ENCODE measurements at places on chromosomes 3 and 15. TPM values are rescaled to one million over a fixed set of nuclear protein-coding genes. Genes with fewer than 3 reads are reported as not detected.

The ALG1L2 gene
- total RNA-seq, result 0.29 TPM

The GOLGA8J gene
- 0.29 TPM for total RNA-seq

The TGM5 gene
- not detected for total RNA-seq

The ANKRD34C gene
- not detected for total RNA-seq

The SLC2A2 gene
- not detected for total RNA-seq

- DNase-seq, result no peak
These were observed 201.4 kb upstream of the EOMES start for GRCh38 chr3:27923349-27924068.

DNA sequence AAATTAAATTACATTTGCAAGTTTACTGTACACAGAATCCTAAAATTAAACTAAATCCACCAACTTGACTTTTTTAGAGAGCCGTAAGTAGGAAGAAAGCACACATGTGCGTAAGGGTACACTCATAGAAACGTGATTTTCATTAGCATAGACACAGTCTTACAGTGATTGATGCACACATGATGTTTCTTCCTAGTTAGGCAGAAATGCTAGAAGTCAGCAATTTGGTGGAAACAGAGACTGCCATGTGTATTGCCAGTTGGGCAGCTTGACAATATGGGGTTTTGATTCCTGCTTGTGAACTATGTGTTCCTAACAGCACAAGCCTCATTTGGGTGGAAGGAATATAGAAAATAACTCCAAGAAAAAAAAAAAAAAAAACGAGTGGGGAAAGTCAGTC lies 878.5 kb downstream of the ROBO1 start:
- no peak for DNase-seq

GRCh38 chr15:40929660-40930429 lies 705 bp downstream of the DLL4 start:
- peak; percentile 91 for DNase-seq

DNA sequence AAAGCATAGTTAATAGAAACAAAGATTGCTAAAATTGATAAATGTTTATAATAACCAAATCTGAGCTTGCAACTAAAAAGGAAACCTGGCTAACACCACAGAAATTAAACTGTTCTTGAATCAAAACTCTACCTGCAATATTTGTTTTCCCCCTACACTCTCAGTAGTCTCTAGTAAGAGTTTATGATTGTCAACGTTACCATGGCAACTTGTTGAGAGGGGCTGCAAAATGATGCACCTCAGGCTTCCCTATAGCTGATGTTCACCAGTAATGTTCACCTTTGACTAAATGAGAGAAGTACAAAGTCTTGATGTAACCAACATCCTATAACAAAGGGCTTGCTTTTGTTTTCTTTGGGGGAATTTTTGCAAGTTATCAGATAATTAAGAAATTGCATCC lies 101.1 kb upstream of the FHIT start:
- DNase-seq, result no peak

- no peak for DNase-seq
These were observed 455 bp upstream of the TRPM1 start for GRCh38 chr15:31102039-31102321.

- no peak for DNase-seq
These were observed 591 bp upstream of the SLC25A20 start for GRCh38 chr3:48899273-48899672.

GRCh38 chr15:67009576-67010569 lies 55.5 kb upstream of the SMAD3 start:
- no peak for DNase-seq

DNA sequence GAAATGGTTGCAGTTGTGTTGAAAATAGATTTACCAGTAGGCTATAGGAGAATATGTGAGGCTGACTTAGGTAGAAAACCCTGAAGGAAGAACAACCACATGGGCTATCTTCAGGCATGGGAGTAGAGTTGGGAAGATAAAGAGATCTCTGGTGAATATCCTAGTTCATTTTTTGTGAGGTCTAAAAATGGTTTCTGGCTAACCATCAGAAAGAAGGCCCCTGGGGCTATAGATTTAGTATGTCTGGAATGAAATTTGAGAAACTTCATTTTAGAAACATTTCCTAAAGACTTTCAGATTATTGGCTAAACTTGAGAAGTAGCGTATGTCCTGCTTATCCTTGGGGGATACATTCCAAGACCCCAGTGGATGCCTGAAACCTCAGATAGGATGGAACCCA lies 148.2 kb downstream of the NAALADL2 start:
- DNase-seq, result no peak

DNA sequence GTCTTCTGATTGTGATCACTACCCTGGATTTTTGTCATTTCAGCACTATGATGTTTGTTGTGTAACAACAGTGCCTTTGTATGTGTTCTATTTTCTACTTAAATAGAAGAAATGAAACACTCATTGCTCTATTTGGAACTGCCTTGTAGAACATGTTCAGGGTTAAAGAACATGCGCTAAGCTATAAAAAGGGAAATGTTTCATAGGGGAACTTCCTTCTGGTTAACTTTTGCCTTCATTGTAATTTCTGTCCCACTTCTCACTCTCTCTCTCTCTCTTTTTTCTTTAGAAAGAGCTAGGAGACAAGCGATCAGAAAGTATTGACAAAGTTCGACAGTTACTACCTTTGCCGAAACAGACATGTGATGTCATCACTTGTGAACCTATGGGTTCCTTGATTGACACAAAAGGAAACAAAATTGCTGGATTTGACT lies at the start of gene P2RY12:
Gene P2RY12, minus strand, starts transcription at position 13 of the 434 bp plus-strand sequence. CDS start 45,908 bp downstream, outside the sequence.
- no peak for DNase-seq

DNA sequence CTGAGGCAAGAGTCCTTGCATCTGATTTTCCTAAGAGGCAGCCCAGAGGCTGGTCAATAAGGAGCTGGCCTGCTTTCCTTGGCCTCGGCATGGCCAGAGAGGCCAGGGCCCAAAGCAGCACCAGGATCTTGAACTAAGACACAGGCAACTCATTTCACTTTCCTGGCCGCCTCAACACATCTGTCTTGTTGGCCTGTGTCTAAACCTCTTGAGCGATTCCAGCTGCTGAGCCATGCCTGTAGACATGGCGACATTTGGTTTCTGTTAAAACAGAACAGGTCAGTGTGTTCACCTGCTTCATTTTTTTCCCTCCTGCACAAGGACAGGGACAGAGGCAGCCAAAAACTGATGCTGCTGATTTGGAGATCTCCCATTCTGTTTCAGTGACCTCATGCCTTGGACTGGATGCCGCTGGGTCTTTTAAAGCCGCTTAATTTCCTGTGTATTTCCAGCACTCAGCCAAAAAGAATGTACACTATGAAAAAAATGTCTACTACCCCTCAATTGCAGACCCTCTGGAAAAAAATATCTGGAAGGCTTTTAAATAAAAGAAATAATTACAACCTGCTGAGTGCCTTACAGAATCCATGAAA lies 266.6 kb upstream of the ICE2 start:
- DNase-seq, result peak; percentile 46

All from osteoblast (primary cell).